ENCODE measurements at places on chromosomes 13 and 19.

- no peak for ATAC-seq
Measured at GRCh38 chr13:48851707-48852106, 124.0 kb upstream of the FNDC3A start.

GRCh38 chr19:35744430-35745327 is 539 bp downstream of the U2AF1L4 start:
- ATAC-seq = peak; percentile 76

DNA sequence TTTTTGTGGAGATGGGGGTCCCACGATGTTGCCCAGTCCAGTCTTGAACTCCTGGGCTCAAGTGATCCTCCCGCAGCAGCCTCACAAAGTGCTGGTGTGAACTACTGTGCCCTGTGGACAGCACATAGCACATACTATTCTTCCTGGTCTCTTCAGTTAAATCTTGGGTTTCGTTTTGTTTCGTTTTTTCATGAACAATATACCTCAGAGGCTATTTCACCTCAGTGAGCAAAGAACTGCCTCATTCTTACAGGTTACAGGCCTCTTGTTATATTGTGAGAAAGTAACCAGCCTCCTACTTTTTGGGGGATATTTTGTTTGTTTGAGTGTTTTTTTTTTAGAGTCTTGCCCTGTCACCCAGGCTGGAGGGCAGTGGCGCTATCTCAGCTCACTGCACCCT is 1.3 kb upstream of the C3 start:
- peak; percentile 92 for ATAC-seq

DNA sequence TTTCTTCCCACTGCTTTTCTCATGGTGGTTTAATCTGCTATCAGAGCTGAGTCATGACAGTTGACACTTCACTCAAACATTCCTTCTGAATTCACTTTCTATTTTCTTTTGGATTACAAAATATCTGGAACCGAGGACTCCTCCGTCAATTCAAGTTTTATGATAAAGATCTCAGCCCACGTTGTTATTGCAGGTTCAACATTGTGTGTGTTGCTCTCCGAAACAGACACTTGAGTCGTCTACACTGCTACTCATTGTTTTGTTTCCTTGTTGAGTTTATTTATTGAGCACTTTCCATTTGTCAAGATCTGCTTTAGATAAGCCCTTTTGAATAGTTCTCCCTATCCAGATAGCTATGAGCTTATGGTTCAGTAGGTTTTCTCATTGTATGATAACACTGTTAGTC is 636.1 kb upstream of the GPC6 start:
- ATAC-seq = no peak

- no peak for ATAC-seq
Measured at GRCh38 chr19:11239377-11240000, at the start of gene ANGPTL8. Gene ANGPTL8, plus strand, starts transcription at chr19:11239619. Its CDS starts 19 bp downstream, at chr19:11239638.

- ATAC-seq = no peak
Measured at GRCh38 chr19:31312009-31312676, 37.1 kb downstream of the TSHZ3 start.

DNA sequence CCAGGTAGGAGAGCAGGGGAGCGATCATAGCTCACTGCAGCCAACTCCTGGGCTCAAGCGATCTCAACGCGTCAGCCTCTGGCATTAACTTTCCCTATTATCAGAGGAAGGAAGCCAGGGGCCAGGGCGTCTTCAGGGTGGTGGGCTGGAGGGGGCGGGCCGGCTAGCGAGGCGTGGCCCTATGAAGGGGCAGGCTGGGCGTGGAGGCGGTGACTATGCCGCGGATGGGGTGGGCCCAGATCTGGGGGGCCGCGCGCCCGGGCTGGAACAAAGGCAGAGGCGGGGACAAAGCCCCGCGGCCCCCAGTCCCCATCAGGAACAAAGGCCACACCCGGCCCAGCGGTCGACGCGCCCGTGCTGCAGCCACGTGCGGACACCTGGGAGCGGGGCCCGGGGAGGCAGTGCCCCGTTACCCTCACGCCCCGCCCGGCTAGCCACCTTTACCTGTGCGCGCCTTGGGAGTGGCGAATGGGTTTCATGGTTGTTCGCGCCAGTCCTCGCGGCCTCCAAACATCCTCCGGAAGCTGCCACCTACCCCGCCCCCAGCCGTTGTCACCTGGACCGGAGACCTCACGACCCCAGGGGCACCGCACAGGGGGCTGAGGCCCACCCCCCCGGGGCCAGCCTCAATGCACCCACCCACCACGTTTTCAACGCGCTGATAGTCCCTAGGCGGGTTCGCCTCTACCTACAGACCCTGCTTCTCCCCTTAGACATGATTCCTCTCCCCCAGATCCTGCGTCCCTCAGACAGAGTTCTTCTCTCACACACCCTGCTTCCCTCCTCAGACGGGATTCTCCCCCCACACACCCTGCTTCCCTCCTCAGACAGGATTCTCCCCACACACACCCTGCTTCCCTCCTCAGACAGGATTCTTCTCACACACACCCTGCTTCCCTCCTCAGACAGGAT is 5.4 kb upstream of the TRIM28 start:
- peak; percentile 65 for ATAC-seq

GRCh38 chr13:43626994-43627393 is 159.8 kb downstream of the ENOX1 start:
- no peak for ATAC-seq

DNA sequence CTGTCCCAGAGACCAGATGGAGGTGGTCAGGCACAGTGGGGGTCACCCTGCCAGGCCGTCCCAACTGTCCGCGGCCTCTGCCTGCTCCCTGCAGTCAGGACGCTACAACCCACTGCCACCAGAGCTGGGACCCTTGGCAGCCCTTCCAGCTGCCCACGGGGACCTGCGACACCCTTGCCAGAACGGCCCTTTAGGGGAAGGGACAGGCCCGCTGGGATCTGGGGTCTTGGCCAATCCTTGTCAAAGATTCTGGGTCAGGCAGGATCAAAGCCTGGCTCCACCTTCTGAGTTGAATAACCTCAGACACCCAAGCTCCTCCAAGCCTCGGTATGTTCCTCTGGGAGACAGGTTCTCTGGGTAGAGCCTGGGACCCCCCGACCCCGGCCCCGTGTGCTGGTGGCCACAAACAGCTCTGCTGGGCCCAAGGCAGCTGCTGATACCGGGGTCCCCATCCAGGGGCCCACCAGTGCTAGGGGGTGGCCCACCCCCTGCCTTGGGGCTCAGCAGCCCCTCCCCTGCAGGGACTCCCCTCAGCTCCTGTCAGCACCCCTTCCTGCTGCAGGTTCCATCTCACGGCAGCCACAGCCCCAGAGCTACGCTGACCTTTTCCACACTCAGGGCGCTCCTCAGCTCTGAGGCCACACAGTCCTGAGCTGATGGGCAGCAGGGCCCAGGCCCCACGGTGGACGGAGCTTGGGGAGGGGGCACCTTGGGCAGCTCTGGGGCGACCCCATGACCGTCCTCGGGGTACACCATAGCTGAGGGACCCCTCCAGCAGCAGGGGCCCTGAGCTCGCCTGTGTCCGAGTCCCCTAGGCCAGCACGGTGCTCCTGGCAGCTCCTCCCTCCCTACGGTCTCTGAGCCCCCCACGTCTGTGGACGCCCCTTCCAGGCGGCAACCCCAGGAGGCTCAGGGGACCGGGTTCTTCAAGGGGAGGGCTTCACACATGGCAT is 18.4 kb downstream of the SBNO2 start:
- no peak for ATAC-seq

DNA sequence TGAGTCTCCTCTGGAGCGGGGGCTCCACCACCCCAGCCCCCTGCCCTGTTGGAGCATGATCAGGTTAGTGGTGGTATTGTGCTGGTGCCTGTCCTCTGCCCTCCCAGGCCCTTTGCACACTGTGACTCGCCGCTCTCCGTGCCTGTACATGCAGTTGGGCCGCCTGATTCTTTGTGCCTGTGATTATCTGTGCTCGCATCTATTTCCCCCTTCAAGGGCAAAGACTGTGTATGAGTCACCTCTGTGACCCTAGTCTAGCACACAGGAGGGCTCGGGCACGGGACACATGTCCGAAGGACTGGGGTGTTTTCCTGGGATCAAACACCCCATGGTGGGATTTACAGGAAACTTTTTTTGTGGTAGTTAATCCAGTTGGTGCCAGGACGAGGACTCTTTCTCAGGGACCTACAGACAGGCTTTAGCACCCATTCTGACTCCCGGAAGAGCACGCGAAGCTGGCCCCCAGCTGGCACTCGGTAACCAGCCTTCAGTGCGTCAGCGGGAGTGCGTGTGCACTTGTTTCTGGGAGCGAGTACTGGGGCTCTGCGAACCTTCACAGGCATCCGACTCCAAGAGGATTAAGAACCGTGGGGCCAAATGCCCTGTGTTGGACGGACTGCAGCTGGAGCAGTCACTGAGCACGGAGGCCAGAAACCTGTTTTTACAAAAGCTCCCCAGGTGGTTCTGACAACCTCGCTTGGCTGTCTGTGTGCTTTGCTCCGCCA is 6.7 kb downstream of the PPP1R37 start:
- no peak for ATAC-seq

GRCh38 chr19:2491130-2491801 is 15.3 kb downstream of the GADD45B start:
- peak; percentile 49 for ATAC-seq

- no peak for ATAC-seq
Measured at GRCh38 chr13:30744681-30745077, 9.3 kb downstream of the ALOX5AP start.

GRCh38 chr13:74904556-74904955 is 577.4 kb downstream of the TBC1D4 start:
- no peak for ATAC-seq

DNA sequence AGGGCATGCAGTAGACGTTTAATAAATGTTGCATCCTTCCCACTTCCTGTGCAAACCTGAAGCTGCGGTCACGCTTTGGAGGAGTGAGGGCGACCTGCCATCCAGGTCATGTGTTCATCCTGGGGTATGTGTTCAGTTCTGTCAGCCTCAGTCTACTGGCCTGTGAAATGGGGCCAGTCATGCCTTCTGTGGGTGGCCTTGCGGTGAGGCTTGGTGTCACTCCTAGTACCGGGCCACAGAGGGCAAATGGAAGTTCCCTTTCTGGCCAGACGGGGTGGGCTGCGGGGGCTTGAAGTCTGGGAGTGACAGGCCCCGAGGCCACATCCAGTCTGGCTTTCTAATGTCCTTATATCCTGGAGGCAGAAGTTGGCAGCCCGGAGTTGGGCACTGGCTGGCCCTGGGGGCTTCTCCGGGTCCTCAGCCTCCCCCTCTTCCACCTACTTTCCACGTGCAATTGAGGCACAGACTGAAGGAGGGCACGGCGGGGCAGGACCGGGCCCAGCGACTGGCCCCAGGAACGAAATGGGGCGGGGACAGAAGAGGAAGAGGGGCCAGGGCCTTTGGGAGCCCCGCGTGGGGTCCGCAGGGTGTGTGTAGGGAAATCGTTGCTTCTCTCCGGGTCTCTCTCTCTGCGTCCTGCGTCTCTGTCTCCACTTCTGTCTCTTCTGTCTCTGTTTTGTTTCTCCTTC is 11.1 kb downstream of the PDE4A start:
- ATAC-seq = peak; percentile 46

GRCh38 chr19:7215176-7215575 is 79.0 kb downstream of the INSR start:
- no peak for ATAC-seq

GRCh38 chr13:93244141-93244917 is 17.7 kb downstream of the GPC6 start:
- ATAC-seq = no peak

- ATAC-seq = no peak
Measured at GRCh38 chr13:100075700-100076587, 12.9 kb upstream of the PCCA start.

- no peak for ATAC-seq
Measured at GRCh38 chr13:63948045-63948444, 2532.4 kb upstream of the PCDH20 start.

- ATAC-seq = peak; percentile 1
Measured at GRCh38 chr19:2013683-2013961, 1.9 kb downstream of the BTBD2 start.

GRCh38 chr13:90538063-90538462 is 809.4 kb upstream of the MIR17HG start:
- ATAC-seq = no peak

DNA sequence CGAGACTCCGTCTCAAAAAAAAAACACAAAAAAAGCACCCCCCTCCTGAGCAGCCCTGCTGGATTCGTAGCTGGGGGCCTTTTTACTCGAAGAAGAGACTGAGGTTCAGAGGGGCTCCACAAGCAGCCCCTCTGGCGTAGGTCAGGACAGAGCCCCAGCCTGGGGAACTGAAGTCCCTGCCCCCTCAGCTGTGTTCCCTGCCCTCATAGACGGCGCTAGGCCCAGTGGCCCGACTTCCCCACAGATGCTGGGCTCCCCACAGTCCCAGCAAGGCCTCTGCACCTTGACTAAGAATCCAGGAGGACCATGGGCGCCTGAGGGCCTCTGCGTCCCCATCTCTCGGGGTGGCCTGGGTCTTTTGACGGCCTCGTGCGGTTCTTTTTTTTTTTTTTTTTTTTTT is 1.1 kb upstream of the MISP start:
- ATAC-seq = no peak

GRCh38 chr13:85650613-85651012 is 148.6 kb downstream of the SLITRK6 start:
- no peak for ATAC-seq

DNA sequence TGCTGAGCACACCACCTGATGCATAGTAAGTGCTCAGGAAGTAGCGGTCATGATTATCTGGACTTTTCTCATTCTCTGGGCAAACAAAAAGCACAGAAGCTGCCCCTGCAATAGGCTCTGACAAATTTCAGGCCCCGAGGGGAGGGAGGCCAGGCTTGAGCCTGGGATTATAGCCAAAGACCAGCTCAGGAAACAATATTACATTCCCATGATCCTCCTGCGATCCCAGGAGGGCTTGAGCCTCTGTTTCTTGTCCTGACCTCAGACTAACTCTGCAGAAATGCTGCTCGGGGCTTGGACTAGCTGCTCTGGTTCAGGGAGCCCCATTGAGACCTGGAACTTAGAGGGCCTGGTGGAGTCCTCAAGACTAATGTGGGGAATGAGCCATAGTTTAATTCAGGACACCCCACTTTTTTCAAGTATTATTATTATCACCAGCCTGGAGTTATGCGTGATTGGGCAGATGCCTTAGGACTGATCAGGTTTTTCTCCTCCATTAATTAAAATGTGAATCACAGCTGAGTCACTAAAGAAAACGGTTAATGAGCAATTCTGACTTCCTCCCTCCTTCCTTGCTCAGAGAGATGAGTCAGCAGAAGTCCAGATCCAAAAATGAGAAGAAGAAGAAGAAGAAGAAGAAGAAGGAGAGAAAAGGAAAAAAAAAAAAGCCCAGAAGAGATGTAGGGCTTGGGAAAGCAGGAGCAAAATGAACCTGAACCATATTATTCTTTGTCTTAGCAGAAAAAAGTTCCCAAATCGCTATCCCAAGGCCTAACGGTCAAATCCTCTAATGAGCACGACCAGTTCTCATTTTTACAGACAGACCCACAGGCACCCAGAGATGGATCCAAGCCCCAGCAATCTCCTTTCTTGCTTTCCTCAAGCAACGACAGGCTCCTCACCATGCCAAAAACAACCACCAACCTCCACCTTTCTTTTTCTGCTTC is 107.2 kb downstream of the CACNA1A start:
- ATAC-seq = no peak

DNA sequence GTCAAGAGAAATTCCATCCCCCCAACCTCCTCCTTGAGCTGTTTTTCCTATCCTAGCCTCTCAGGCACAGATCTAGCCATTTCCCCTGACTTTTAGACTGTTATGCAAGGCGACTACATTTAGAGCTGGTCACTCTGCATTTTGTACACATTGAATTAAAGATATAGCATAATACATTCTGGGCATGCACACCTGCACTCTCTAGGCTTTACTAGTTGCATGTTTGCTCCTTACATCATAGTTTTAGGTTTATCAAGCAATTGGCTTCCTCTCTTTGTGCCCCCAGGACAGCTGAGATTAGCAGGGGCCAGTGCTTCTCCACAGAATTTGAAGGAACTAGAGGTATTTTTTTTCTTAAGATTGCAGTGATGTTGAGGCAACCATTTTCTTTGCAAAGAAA is 19.5 kb downstream of the GPC6 start:
- no peak for ATAC-seq

GRCh38 chr13:106562301-106562700 is 5.6 kb downstream of the ARGLU1 start:
- no peak for ATAC-seq
